Left lung (tissue), 14 donors: ENCODE measurements at places on chromosomes 7 and 10.

GRCh38 chr7:110775046-110775445 lies 315.9 kb upstream of the LRRN3 start:
- H3K36me3 ChIP-seq = no peaks in the 10 kb centered on the region
- no peak overlapping the region for H3K27ac ChIP-seq
- no peak overlapping the region for H3K4me3 ChIP-seq
- no peaks in the 10 kb centered on the region for H3K27me3 ChIP-seq

DNA sequence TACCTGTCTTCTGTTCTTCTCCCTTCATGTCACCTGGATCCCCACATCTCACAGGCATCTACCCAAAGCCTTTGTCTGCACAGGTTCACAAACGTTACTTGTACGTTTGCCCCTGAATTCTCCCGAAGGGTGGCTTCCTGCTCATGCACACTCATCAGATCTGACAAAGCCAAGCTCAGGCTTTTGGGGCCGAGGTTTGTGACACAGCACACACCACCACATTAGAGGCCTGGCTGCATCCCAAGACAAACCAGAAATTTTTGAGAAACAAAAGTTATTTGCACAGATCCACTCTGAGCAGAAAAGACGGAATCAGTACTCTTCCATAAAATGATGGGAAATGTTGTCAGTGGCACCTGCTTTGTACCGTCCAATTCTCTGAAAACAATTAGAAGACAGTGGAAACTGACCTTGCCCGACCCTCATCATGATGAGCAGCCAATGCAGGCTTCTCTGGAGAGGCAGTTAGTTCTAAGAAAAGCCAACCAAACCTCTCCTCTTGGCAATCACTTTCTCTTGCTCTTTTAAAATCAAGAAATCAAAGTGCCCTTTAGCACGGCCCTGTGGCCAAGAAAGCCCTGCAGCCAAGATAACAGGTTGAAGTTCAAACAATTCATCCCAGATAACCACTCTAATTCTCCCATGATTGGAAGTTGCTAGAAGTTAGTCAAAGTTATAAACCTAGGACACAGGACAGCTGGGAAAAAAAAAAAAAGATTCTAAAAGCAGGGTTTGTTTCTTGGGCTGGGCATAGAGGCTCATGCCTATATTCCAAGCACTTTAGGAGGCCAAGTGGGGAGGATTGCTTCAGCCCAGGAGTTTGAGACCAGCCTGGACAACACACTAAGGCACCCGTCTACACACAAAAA lies 13.6 kb upstream of the SVIL start:
- no peak overlapping the region for H3K27ac ChIP-seq
- H3K36me3 ChIP-seq = no peaks in the 10 kb centered on the region
- H3K4me3 ChIP-seq = no peak overlapping the region
- H3K4me1 ChIP-seq = peaks cover 39% of the 10 kb centered on the region

- H3K27ac ChIP-seq = no peak overlapping the region
- no peak overlapping the region for H3K4me3 ChIP-seq
- H3K36me3 ChIP-seq = no peaks in the 10 kb centered on the region
- DNase-seq = no peak
Measured at GRCh38 chr10:100894033-100894432, 18.7 kb upstream of the SLF2 start.

- H3K4me3 ChIP-seq = no peak overlapping the region
- H3K4me1 ChIP-seq = no peaks in the 10 kb centered on the region
- DNase-seq = no peak
- H3K27me3 ChIP-seq = no peaks in the 10 kb centered on the region
Measured at GRCh38 chr10:88417387-88418030, 165.6 kb downstream of the RNLS start.

- no peak overlapping the region for H3K4me3 ChIP-seq
- H3K4me1 ChIP-seq = peaks cover 29% of the 10 kb centered on the region
- DNase-seq = no peak
Measured at GRCh38 chr10:31942892-31943291, 14.3 kb upstream of the ARHGAP12 start.

GRCh38 chr7:1388703-1389335 lies 70.5 kb downstream of the MICALL2 start:
- H3K4me3 ChIP-seq = no peak overlapping the region
- no peaks in the 10 kb centered on the region for H3K4me1 ChIP-seq
- H3K27me3 ChIP-seq = peaks cover 97% of the 10 kb centered on the region
- H3K27ac ChIP-seq = no peak overlapping the region

- H3K27me3 ChIP-seq = no peaks in the 10 kb centered on the region
- peaks cover 24% of the 10 kb centered on the region for H3K4me1 ChIP-seq
- peak overlapping the region; percentile 74 for H3K27ac ChIP-seq
- H3K4me3 ChIP-seq = no peak overlapping the region
Measured at GRCh38 chr10:62096256-62096933, 172.2 kb downstream of the RTKN2 start.

GRCh38 chr10:12774204-12774894 lies 227.2 kb downstream of the CCDC3 start:
- no peak for DNase-seq
- H3K4me3 ChIP-seq = no peak overlapping the region
- no peaks in the 10 kb centered on the region for H3K36me3 ChIP-seq
- H3K27ac ChIP-seq = no peak overlapping the region
- no peaks in the 10 kb centered on the region for H3K4me1 ChIP-seq

GRCh38 chr7:30987178-30987577 lies 23.4 kb downstream of the GHRHR start:
- H3K27ac ChIP-seq = no peak overlapping the region
- no peak for DNase-seq
- peaks cover 16% of the 10 kb centered on the region for H3K27me3 ChIP-seq
- H3K36me3 ChIP-seq = no peaks in the 10 kb centered on the region

GRCh38 chr10:123929791-123930190 lies 38.2 kb upstream of the CPXM2 start:
- no peaks in the 10 kb centered on the region for H3K36me3 ChIP-seq
- H3K27me3 ChIP-seq = no peaks in the 10 kb centered on the region
- H3K4me3 ChIP-seq = no peak overlapping the region
- no peak overlapping the region for H3K27ac ChIP-seq

DNA sequence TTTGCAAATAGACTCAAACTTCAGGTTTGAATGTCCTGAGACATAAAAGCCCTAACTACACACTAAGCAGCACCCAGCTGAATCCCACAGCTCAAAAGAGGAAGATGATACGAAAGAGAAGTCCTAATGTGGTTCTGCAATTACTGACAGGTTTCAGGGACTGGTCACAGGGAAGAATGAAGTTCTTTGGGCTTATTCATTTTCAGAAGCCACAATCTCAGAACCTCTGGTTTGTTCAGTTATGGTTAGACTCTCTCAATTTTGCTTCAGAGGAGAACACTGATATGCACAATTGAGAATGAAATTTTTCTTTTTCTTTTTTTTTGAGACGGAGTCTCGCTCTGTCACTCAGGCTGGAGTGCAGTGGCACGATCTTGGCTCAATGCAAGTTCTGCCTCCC lies 94.6 kb upstream of the FAM180A start:
- H3K27ac ChIP-seq = no peak overlapping the region
- no peak for DNase-seq
- H3K36me3 ChIP-seq = no peaks in the 10 kb centered on the region
- no peaks in the 10 kb centered on the region for H3K4me1 ChIP-seq
- no peaks in the 10 kb centered on the region for H3K27me3 ChIP-seq
- no peak overlapping the region for H3K4me3 ChIP-seq

GRCh38 chr7:90187507-90188050 lies 24.0 kb upstream of the STEAP2 start:
- no peaks in the 10 kb centered on the region for H3K27me3 ChIP-seq
- no peaks in the 10 kb centered on the region for H3K4me1 ChIP-seq
- no peak overlapping the region for H3K27ac ChIP-seq
- H3K36me3 ChIP-seq = no peaks in the 10 kb centered on the region
- DNase-seq = no peak
- no peak overlapping the region for H3K4me3 ChIP-seq

- peak overlapping the region; percentile 69 for H3K27ac ChIP-seq
- DNase-seq = no peak
- H3K27me3 ChIP-seq = no peaks in the 10 kb centered on the region
- no peaks in the 10 kb centered on the region for H3K36me3 ChIP-seq
Measured at GRCh38 chr7:130144312-130145171, 60.7 kb downstream of the TMEM209 start.
